ENCODE measurements at places on chromosomes 4 and X.

DNA sequence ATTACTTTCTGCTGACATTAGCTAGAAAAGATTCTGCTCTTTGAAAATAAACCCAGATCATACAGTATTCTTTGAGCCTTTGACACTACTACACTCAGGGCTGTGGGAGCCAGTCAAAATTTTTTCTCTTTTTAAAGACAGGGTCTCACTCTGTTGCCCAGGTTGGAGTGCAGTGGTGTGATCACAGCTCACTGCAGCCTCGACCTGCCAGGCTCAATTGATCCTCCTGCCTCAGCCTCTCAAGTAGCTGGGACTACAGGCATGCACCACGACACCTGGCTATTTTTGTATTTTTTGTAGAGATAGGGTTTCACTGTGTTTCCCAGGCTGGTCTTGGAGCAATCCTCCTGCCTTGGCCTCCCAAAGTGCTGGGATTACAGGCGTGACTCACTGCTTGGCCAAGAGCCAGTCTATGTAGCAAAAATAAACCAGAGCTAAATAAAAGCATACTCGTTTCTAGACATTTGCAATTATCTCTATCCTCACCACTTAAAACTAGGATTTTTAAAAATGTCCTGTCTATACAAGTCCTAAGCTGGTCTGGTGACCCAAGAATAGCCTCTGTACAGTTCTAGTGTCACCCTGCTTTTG, 43.2 kb downstream of the AKAP4 start:
- no peak for DNase-seq

DNA sequence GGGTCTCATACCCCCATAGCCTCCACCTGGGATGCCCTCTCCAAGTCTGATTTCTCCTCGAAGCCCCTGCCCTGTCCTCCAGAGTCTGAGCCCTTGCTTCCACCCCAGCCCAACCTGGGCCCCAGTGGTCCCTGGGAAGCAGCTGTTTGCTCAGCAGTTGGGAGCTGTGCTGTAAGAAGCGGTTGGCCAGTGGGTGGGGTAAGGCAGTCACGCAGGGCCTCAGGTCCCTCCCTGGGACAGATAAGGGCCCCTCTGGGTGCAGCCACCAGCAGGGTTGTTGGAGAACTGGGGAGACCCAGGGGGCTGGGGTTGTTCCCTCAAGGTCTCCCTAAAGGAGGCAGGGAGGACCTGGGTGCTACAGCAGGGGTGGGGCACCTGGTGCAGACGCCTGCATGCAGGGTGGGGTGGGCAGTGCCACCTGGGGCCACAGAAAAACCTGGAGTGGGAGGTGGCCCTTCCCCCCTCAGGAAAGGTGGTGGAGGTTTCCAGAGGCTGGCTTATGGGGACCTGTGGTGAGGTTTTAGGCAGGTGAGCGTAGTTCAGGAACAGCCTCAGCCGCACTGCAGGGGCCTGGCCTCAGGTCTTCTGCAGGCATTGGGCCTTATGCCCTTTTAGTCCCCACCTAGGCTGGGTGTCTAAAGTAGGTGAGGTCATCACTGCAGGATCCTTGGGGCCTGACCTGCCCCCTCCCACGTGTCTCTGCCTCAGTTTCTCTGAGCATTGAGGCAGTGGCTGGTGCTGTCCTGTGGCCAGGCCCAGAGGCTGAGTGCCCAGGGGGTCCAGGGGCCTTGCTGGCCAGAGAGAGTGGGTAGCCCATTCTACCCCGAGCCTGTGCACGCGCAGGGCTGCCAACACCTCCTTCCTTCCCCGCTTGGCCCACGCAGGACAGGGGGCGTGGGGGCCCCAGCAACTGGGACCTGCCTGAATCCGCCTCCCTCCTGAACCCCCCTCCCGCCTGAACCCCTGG, 3.1 kb upstream of the SLC26A1 start:
- DNase-seq = no peak

GRCh38 chr4:62640296-62640695, 1440.2 kb downstream of the ADGRL3 start:
- DNase-seq = no peak

GRCh38 chrX:114924856-114925255, 92.6 kb downstream of the IL13RA2 start:
- DNase-seq = no peak

DNA sequence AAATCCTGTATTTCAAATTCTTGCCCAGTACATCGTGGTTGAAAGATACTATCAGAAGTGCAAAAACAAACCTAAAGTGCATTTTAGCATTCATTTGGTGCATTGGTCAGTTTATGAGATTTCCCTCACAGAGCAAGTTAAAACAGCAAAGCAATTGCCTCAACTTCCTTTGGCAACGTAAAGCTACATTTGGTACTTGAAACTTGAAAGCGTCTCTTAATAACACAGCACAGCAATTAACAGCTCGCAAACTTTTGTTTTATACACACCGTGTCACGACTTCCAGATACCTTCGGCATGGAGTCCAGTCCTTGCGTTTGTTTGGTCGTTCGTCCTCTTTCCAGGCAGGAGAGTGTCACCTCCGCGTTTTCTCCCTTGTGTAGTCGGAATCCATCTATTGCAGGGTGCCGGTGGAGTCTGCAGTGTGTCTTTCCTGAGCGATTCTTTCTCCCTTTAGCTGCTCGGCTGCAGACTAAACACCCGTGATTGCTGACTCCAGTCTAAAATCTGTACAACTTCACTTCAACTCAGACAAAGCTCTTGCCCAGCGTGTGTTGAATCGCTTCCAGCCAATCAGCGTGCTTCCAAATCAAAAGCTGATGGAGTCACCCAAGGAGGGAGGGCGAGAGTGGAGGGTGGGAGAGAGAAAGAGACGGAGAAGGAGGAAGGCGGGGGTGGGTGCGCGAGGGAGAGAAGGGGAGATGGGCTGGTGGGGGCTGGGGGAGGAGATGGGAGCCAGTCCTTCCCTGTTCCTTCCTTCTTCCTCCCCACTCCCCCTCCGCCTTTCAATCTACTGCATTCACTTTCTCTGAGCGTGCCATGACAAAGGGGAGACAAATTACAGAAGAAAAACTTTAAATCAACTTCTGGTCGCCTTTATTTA, at the start of gene PCDH18:
Gene PCDH18, minus strand, starts transcription at position 509 of the 883 bp plus-strand sequence. Its CDS starts 406 bp downstream, at position 103.
- no peak for DNase-seq

DNA sequence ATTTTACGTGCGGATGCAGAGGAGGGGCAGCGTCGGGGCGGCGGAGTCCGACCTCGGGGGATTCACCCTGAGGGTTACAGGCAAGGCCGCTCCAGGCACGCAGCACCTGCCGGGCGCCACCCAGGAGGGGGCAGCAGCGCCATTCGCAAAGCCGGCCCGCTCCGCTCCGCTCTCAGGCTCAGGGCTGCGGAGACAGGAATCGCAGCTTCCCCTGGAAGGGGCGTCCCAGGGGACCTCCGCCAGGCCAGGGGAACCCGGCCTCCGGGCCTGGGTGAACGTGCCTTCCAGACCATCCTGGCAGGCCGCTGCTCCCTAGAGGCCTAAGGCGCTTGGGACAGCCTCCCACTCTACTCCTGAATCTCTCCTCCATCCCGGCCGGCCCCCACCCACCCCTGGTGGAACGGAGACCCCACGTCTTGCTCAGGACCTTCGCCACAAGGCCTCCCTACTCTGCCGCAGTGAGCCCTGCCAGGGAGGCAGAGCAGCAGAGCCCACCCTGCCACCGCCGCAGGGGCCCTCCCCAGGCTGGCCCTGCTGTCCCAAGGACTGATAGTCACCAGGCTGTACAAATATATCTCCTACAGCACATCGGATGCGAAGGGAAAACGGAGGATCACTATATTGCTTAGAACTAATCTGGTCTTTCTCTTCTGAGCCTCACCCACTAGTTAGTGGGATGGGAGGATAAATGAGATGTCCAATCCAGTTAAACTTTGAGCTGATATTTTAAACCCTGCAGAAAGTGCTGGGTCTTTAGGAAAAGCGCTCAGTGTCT, 115.0 kb downstream of the SMIM20 start:
- DNase-seq = no peak

DNA sequence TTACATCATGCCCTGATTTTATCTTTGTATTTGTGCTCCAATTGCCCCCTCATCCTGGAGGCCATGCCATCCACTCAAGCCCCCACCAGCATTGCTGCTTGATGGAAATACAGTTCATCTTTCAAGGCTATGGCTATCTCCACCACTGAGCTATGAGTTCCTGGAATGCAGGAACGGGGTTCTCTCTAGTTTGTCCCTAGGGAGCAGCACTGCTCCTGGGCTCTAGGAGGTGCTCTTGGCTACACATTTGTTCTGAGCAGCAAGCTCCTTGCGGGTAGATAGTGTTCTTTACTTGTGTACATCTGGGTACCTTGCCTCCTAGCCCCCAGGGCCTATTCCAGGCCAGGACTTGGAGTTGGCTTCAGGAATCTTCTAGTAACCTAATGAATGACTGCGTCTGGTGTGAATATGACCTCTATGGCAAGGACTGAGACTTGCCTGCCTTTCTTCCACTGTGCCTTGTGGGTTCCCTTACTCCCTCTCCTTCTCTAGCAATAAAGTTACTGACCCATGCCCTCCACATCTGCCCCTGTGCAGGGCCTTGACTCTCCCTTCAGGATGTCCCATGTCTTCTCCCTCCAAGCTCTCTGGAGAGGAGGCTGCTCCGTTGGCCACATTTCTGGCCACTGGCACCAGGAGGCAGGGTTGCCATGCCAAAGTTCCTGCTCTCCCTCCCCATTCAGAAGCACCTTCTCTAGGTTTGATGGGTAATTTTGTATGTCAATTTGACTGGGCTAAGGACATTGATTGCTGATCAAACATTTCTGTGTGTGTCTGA, 7.6 kb downstream of the CITED1 start:
- DNase-seq = no peak

- no peak for DNase-seq
These were observed 24.8 kb upstream of the GUCY1B1 start for GRCh38 chr4:155734065-155734464.

GRCh38 chrX:70479247-70479921, 34.7 kb downstream of the DLG3 start:
- DNase-seq = no peak

GRCh38 chr4:113212613-113213012, 163.2 kb downstream of the ANK2 start:
- DNase-seq = no peak

- no peak for DNase-seq
These were observed 176.2 kb upstream of the CXorf66 start for GRCh38 chrX:140141444-140142029.

DNA sequence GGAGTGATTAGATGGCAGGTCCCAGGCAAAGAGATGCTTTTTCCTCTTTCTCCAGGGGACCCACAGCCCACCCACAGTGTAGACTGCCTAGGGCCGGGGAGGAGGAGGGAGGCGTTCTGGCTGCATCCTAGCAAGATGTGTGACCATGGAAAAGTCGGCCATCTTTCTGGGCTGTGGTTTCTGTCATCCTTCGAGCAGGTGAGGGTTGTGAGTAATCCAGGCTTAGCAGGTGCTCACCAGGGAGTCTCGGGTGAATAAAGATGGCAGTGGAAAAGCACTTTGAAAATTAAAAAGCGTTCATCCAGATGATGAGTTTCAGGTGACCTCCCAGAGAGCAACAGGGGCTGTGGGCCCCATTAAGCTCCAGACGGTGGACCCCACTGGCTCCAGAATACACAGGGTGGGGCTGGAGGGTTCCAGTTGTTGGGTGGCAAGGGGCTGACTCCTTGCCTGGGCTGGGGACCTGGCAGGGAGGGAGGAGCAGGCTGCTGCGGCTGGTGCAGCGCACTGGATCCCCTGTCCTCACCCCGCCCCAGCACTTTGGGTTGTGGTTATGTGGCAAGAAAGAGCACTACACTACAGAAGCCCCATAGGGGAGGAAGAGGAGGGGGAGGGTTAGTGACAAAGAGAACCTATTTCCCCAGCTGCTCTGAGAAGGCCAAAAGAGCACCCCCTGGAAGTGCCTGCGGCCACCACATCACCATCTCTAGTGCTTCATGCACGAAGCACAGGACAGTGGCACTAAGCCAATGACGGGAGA, 23.7 kb downstream of the ELF4 start:
- DNase-seq = no peak

DNA sequence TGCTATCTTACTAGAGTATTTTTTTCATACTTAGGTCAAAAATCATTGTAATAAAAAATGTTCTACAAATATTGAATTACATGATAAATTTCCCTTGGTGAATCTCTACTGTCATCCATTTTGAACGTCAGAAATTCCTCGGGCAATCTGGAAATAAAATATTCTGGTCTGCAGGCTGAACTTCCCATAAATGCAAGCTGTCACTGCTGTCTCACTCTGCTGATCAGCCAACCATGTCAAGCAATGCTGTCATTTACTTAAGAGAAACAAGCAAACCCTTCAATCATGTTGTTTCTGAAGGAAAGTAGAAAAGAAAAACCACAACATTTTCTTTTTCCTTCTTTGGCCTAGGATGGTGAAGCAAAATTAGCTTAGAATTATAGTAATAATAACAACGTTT, 514.2 kb upstream of the GALNT7 start:
- no peak for DNase-seq

All from cortex of kidney (tissue), 1 donor.